ENCODE measurements at places on chromosomes 5 and 9. TPM values are rescaled to one million over a fixed set of nuclear protein-coding genes. Genes with fewer than 3 reads are reported as not detected.

Gene MYOT
- 12.3 TPM for total RNA-seq

Gene TEX48
- not detected for total RNA-seq

Gene ERAP2
- total RNA-seq = 4.8 TPM

- DNase-seq = no peak
Measured at GRCh38 chr5:44388321-44389089, 715 bp downstream of the FGF10 start.

DNA sequence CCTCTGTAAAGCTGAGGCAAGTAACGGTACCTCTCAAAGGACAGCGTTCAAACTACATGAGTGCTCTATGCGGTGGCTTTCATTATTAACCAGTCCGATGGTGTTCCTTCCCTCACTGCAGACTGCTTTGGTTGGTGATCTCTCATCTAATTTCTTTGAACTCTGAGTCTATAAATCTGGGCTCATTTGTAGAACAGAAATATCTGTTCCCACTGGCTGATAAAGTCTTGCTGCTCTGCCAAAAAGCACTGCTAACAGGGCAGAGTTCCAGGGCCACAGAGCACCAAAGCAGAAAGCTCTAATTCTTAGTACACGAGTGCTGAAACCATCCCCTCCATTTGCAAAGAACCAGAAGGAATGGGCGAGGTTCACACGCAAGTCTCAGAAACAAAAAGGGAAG, 81.9 kb downstream of the MED27 start:
- no peak for DNase-seq

DNA sequence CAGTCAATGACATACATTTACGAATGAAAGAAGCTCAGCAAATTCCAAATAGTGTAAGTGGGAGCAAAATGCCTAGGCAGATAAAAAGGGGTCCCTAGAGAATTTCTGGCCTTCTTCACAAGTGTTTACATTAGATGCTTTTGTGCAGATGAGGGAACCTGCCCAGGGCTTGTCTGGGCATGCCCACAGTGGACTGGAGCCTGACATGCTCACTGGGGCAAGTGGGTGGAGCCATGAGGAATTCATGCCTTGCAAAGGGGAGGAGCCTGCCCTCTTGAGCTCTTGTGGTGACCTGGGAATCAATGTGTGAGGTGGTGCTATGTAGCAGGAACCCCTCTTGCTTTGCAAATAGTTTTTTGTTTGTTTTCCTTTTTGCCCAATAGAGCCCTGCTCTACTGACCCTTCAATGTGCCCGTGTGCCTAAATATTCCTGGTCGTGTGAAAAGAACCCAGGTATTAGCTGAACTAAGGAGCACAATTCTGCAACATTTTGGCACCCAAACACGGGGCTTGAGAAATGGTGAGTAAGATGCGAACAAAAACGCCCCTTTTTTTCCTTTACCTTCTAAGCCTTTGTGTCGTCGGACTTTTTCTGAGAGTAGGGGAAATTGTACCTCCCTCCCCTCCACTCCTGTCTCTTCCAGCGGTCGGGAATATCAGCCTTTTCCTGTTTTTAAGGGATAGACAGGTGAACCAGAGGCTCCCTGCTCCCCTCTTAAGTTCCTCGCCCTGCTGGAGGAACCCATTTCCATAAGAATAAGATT, 433.8 kb upstream of the CDH9 start:
- DNase-seq = no peak

Measured in posterior vena cava (tissue), 2 donors.